ENCODE measurements at places on chromosomes 11 and 22. TPM values are rescaled to one million over a fixed set of nuclear protein-coding genes. Genes with fewer than 3 reads are reported as not detected.

The HTR3B gene
- total RNA-seq: not detected

The PHLDA2 gene
- total RNA-seq: 78.8 TPM

The SPI1 gene
- total RNA-seq: not detected

The SMTNL1 gene
- not detected for total RNA-seq

The UBQLN3 gene
- total RNA-seq: not detected

The KRTAP5-5 gene
- not detected for total RNA-seq

The KRTAP5-1 gene
- total RNA-seq: not detected

The CCDC88B gene
- 1.6 TPM for total RNA-seq

The CSNK2A3 gene
- 1.7 TPM for total RNA-seq

The CBX7 gene
- 1.2 TPM for total RNA-seq

The TSPAN32 gene
- total RNA-seq: not detected

The PHF21A gene
- total RNA-seq: 64.2 TPM

The FGF19 gene
- not detected for total RNA-seq

The CNGA4 gene
- total RNA-seq: 0.31 TPM

All from astrocyte (in vitro differentiated cells and primary cell).